ENCODE measurements at places on chromosomes 12 and 14. TPM values are rescaled to one million over a fixed set of nuclear protein-coding genes. Genes with fewer than 3 reads are reported as not detected.

DNA sequence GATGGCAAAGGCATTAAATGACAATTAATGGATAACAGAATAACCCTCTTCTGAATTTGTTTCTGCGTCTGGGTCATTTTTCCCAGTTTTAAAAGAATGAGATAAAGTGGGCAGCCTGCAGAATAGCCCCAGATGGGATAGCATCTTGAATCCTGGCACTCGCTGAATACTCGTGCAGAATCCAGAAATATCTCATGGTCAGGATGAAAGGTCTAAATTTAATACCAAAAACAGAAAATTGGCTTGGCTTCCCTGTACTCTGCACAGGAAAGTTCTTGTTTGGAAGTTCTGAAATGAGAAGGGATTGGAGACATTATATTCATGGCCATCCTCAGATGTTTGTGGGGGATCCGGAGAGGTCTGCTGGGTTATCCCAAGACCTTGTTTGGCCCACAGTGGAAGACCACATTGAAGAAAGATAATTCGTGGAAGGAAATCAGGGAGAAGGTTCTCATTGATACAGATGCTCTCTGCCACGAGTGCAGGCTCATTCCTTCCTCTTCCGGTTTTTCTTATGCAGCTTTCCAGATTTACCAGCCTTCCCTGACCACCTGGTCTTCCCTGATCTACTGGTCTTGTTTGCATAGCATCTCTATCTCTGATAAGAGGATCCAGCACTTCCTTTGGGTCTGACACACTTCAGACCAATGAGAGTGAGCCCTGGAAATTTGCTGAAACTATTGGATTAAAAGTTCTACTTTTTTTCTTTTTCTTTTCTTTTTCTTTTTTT lies 6.0 kb upstream of the IFT81 start:
- DNase-seq = no peak

GRCh38 chr12:47820631-47821345 lies 1.1 kb upstream of the HDAC7 start:
- DNase-seq = peak; percentile 90

GRCh38 chr14:24051176-24051788 lies 527 bp upstream of the CARMIL3 start:
- DNase-seq = no peak

GRCh38 chr12:27970401-27971120 lies 2.0 kb downstream of the PTHLH start:
- DNase-seq = no peak

GRCh38 chr14:57833323-57833722 lies 32.6 kb downstream of the SLC35F4 start:
- peak; percentile 19 for DNase-seq

GRCh38 chr12:43882578-43883178 lies 46.8 kb downstream of the TMEM117 start:
- DNase-seq = peak; percentile 15

GRCh38 chr14:85131226-85131922 lies 398.6 kb upstream of the FLRT2 start:
- DNase-seq = no peak

The CLEC1B gene
- not detected for total RNA-seq

Measured in pulmonary artery endothelial cell (primary cell).